ENCODE measurements at places on chromosomes 13 and 19.
A peak's percentile ranks its signal among the peaks of the same experiment; 100 is the strongest.

GRCh38 chr19:54928299-54928698 is 19.0 kb downstream of the NLRP7 start:
- DNase-seq: no peak

DNA sequence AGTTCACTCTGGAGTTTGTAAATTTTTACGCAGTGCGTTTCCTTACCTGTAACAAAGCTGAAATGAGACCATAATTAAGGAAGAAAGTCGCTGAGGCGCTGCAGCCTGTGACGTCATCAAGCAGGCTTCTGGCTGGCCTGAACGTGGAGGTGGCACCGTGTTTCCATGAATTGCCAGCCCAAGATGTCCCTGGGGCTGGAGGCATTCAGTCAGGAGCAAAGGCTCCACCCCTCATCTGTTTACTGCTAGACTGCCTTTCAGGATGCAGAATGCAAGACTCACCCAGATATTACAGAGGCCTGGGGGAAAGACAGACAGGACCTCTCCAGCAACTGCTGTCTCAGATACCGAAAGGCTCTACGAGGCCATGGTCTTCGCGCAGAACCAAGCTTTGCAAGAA is 424.6 kb downstream of the TSHZ3 start:
- no peak for DNase-seq

DNA sequence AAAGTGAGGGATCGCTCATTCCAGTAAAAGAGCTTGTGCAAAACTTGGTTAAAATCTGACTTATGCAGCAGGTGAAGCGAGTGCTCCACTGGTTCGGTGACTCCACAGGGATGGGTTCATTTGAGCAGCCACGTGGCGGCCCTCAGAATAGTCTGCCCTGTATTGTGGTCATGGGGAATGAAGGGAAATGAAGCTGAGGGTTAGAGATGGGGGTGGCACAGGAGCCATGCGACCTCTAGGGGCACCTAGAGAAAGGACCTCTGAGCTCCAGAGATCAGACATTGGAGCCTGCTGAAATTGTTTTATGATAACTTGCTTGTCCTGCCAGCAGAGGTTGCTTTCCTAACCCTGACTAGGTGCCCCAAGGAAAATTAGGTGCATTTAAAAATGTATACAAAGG is 26.6 kb downstream of the CBY2 start:
- no peak for DNase-seq

DNA sequence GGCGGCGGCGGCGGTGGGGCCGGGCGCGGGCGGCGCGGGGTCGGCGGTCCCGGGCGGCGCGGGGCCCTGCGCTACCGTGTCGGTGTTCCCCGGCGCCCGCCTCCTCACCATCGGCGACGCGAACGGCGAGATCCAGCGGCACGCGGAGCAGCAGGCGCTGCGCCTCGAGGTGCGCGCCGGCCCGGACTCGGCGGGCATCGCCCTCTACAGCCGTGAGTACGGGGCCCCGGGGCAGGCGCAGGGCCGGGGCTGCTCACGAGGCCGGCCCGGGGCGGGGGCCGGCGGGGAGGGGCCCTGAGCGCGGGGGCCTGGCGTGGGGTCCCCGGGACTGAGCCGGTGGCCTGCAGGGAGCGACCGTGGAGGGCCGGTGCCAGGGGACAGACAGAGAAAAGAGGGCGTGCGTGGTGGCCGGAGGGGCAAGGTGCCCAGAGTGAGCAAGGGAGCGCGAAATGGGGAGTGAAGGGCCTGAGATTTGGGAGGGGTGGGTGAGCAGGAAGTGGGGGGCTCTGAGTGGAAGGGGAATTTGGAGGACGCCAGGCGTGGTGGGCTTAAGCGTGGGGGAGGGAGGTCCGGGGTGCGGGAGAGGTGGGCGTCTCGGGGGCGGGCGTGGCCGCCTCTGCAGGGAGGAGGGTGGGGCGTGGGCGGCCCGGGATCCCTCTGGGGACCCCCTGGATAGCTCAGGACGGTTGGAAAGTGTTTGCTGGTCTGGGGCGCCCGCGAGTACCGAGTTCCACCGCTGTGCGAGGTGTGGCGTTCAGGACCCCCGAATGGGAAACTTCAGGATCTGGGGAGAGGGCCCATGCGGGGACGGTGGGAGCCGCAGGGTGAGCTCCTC is 575 bp downstream of the CARM1 start:
- peak; percentile 71 for DNase-seq

DNA sequence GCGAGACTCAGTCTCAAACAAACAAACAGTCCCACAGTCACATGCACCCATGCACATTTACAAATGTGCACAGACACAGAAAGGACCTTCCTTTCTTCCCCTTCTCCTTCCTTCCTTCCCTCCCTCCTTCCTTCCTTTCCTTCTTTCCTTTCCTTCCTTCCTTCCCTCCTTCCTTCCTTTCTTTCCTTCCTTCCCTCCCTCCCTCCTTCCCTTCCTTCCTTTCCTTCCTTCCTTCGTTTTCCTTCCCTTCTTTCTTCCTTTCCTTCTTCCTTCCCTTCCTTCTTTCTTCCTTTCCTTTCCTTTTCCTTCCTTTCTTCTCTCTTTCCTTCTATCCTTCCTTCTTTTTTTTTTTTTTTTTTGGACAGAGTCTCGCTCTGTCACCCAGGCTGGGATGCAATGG is 16.2 kb upstream of the EBI3 start:
- no peak for DNase-seq

- DNase-seq: no peak
Observed at GRCh38 chr13:45049478-45049877, 60.1 kb downstream of the GPALPP1 start.

GRCh38 chr19:10418485-10419199 is 1.7 kb upstream of the PDE4A start:
- DNase-seq: no peak

DNA sequence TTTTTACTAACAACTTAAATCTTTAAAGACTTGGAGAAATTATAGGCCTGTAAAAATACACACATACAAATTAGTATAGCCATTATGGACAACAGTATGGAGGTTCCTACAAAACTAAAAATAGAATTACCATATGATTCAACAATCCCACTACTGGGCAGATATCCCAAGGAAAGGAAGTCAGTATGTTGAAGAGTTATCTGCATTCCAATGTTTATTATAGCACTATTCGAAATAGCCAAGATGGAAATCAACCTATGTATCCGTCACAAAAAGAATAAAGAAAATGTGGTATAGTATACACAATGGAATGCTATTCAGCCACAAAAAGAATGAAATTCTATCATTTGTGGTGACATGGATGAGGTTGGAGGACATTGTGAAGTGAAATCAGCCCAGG is 37.2 kb downstream of the SLITRK1 start:
- DNase-seq: no peak

DNA sequence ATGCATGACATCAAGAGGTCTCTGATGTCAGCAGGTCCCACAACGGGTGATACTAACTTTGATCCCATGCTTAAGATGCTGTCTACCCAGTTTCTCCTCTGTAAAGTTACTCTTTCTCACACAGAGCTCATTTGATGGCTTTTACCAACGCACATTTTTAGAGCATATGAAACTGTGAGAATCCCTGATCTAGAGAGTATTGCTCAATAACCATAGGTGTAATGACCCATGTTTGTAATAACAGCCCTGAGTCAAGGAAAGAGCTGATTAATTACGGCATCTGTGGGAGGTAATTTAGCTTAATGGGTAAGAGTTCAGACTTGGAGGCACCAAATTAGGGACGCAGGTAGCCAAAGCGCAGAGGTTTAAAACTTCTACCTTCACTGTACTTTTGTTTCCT is 18.0 kb upstream of the IZUMO2 start:
- no peak for DNase-seq

DNA sequence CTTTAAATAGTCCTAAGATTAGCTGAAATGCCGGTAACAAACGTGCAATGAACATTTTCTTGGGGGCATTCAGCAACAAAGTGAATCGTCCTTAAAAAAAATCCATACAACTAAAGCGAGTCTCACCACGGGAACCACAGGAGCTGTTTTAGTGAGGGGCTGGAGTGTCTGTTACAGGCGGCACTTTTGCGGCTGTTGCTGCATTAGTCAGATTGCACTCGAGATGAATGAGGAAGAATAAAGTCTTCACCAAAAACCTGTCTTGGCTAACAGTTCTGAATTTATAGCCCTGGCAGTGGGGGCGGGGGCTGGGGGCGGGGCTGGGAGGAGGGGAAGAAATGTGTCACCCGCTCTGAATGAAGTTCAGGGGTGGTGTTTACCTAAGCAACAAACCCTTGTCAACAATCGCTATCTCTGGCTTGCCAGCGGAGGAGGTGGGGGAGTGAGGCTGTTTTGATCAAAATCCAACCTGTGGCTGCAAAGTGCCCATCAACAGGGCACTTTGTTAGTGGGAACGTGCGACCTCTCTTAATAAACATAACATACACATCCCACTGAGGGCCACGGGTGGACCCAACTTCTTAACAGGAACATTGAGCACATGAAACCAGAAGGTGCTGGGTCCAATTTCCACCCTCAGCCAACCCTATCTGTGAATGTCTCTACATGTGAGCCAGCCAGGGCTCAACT is 44.5 kb downstream of the RFX2 start:
- peak; percentile 56 for DNase-seq

DNA sequence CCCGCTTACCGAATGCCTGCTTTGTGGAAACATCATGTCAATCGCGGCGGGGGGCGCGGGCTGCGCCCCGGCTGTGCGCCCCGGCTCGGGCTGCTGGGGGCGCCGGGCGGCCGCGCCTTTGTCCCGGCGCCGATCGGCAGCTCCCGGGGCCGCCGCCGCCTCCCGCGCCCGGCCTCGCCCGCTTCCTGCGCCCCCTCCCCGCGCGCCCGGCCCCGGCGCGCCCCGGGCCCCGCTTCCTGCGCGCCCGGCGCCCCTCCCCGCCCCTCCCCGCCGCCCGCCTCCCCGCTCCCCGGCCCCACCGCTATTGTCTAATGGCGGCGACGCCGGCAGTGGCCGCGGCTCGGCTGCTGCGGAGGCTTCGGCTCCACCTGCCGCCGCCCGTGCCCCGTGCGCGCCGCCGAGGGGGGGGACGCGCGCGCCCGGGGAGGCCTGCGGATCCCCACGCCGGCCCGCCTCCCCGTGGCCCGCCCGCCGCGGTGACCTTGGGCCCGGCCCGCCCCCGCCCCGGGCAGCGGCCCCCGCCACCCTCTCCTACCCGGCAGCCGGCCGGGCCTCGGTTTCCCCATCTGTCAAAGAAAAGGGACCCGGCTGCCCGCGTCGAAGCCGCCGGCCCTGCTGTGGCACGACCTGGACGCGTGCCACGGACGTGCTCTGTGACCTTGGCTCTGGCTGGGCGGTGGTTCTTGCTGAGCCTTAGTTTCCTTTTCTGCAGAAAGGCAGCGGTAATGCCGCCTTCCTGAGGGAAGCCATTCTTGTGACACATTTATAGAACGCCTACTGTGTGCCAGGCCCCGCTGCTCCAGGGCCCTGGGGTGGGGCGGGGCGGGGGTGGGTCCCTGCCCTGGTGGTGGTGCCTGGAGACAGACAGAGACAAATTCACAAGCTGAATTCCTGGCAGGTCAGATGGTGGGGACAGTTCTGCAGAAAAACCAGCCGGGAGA is at the start of gene TLE5:
Gene TLE5 (minus strand): TSS at position 331 of the 941 bp plus-strand sequence. CDS start 295 bp downstream, at position 36.
- peak; percentile 66 for DNase-seq

DNA sequence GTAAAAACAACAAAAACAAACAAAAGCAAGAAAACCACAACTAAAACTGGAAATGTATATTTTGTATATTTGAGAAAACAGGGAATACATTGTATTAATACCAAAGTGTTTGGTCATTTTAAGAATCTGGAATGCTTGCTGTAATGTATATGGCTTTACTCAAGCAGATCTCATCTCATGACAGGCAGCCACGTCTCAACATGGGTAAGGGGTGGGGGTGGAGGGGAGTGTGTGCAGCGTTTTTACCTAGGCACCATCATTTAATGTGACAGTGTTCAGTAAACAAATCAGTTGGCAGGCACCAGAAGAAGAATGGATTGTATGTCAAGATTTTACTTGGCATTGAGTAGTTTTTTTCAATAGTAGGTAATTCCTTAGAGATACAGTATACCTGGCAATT is 17.1 kb downstream of the KLF5 start:
- no peak for DNase-seq

GRCh38 chr19:15194938-15195337 is 5.9 kb downstream of the NOTCH3 start:
- no peak for DNase-seq

DNA sequence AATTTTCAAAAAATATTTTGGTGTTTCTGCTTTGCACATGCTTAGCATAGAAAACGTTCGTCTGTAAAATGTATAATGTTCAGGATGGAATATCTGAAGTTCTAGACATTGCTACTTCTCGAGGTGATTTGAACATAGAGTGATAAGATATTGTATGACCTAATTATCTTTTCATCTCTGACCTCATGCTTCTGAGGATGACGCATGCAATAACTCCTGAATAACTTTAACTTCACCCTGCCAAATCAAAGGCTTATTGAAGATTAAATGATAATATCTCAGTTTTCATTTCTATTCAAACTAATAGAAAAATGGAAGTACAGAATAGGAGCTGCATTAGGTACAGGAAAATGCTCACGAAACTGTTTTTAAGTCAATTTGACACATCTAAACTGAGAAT is 150.8 kb upstream of the ATXN8OS start:
- no peak for DNase-seq
